ENCODE measurements at places on chromosomes 2 and 18. TPM values are rescaled to one million over a fixed set of nuclear protein-coding genes. Genes with fewer than 3 reads are reported as not detected.

RNPEPL1 gene
- polyA plus RNA-seq: 13.3 TPM

GCG gene
- not detected for polyA plus RNA-seq

POTEJ gene
- not detected for polyA plus RNA-seq

COPS7B gene
- polyA plus RNA-seq: 92.7 TPM

COLEC11 gene
- 8.7 TPM for polyA plus RNA-seq

SLC35G4 gene
- not detected for polyA plus RNA-seq

DNA sequence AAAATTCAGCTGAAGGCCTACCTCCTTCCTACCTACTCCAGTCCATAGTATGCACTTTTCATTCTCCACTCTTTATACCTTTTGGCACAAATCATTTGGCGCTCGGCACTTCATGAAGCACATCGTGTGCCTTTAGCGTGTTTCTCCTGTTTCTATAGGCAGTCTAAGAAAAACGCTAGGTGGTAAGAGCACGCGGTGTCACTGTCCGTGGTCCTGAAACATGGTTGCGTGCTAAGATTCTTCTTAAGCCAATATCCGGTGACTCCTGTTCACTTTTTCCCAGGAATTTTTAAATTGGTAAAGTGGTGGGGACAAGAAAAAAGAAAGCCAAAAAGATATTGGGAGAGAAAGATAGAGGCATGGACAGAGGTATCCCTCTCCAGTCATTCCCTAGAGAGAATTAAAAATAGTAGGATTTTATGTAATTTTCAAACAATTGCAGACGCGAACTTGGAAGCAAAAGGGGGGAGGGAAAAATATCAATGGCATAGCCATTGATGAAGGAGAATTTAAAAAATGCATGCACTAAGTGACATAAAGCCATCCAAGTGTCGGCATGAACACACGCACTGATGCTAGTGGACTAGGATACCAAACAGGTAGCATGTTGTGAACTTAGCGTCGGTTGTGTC, 1.4 kb upstream of the CTNNA2 start:
- no peak for DNase-seq

GRCh38 chr2:98477506-98477905, 32.8 kb downstream of the INPP4A start:
- DNase-seq: no peak

DNA sequence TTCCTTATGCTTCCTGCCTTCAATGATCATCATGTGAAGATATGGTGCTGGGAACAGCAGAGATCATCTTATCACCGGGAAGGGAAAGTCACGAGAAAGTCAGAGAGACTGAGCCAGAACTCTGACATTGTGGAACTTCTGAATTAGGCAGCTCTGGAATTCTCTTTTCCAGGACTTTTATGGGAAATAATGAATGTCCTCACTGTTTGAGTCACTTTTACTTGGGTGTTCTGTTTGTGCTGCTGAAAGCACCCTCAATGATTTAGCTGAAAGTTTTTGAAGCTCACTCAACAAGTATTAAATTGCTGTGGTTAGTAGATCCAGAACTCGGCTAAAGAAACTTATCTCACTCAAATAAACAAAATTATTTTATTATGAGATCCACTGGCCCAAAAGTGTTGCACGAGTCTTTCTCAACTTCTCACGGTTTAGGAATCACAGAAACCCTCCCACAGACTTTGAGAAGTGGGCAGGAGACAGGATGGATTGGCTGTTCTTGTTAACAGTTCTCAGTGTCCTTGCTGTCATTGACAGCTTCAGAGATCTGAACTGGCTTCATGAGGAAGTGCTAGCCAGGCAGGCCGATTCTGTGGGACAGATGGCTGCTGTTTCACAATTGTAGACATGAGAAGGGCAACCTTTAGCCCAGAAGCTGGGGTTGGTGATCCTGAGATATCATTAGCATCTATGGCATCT, 26.4 kb upstream of the ATRAID start:
- DNase-seq: no peak

DNA sequence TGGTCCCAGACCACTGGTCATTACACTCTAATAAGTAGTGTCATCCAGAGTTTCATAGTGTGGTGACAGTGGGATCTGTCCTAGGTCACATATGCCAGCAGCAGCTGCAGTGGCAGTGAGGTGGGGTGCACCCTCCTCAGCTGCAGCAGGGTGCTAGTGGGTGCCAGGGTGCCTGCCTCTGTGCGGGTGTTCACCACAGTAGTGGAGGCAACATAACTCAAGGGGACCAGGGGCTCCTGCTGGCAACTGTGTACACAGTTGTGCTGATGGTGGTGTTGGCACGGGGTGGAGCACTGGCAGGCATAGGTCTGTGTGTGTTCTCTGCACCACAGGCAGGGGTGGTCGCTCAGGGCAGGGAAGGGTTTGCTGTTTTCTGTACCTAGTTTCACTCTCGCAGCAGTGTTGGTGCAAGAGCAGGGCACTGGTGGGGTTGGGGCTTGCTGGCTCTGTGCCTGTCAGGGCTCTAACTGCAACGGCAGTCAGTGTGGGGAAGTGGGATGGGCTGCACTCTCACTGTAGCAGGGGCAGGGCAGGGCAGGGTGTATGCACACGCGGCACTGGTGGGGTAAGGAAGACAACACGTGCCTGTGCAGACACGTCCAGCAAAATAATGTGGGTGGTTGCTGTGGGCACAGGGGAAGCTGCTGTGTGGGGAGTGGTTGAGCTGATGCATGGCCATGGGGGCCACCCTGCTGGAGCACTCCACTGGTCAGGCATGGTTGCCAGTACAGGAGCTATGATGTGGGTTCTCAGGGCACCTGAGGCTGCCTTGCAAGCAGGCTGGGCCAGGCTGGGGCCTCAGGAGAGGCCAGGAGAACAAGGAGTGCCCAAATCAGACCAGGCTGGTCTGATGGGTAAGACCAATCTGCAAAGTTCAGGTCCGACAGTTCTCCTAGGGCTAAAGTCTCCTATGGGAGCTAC, 226.6 kb downstream of the MEIS1 start:
- DNase-seq: no peak

GRCh38 chr2:233867993-233868532, at the start of gene MSL3B:
Gene MSL3B, minus strand, starts transcription at chr2:233868386.
- DNase-seq: peak; percentile 77

All from SK-N-SH (cell line).